ENCODE measurements at places on chromosomes 5 and 9.

GRCh38 chr5:171601266-171601881, 181.9 kb downstream of the FGF18 start:
- no peak for DNase-seq

- DNase-seq, result no peak
Measured at GRCh38 chr9:107540164-107540561, 50.6 kb upstream of the KLF4 start.

GRCh38 chr5:151886546-151887275, 37.9 kb downstream of the GLRA1 start:
- no peak for DNase-seq

GRCh38 chr5:157681048-157681447, 9.7 kb downstream of the C5orf52 start:
- DNase-seq, result no peak

- no peak for DNase-seq
Measured at GRCh38 chr5:109693535-109694400, 4.0 kb downstream of the MAN2A1 start.

- DNase-seq, result no peak
Measured at GRCh38 chr9:37715991-37716505, 37.6 kb upstream of the TRMT10B start.

GRCh38 chr5:97877588-97877987, 694.5 kb upstream of the RIOK2 start:
- DNase-seq, result no peak

Measured in stimulated activated CD4-positive, alpha-beta T cell treated with anti-CD3 and anti-CD28 coated beads, Interleukin-1b, Interleukin-23, amount 100 ng/mL, for 4 hours (primary cell).